ENCODE measurements at places on chromosomes 3 and 15.

GRCh38 chr3:188342991-188343732 lies 189.2 kb downstream of the LPP start:
- no peak for DNase-seq

GRCh38 chr3:12993517-12994356 lies 79.5 kb downstream of the IQSEC1 start:
- no peak for DNase-seq

DNA sequence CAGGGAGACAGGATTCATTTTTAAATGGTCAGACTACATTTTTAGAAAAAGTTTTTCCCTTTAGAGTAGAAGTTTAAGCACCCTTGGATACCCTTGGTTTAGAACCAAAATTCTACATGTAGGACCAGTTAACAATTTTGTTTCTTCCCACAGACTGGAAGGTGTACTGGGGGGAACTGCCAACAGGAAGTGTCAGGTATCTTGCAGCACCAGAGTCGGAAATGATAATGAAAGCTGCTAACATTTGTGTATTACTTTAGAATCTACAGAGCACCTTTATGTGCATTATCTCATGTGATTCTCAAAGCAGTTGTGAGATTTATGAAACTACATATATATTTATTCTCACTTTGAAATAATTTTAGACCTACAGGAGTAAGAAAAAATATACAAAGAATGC lies 21.5 kb downstream of the SPRED1 start:
- DNase-seq = no peak

DNA sequence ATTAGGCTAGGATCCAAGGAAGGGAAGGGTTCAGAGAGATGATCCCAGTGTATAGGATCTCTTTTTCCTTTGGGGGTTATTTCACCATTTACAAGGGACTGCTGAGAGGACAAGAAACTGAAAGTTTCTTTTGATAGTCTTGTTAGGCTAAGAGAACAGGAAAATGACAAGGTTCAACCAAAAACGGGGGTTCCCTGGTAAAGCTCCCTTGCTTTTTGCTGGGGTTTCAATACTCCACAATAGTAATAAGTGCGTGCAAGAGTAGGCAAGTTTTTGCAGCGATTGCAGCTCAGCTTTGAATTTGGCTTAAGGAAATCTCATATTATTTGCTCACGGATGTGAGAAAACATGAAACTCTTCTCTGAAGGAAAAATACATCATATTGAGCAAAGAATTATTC lies 18.8 kb upstream of the SUSD5 start:
- no peak for DNase-seq

DNA sequence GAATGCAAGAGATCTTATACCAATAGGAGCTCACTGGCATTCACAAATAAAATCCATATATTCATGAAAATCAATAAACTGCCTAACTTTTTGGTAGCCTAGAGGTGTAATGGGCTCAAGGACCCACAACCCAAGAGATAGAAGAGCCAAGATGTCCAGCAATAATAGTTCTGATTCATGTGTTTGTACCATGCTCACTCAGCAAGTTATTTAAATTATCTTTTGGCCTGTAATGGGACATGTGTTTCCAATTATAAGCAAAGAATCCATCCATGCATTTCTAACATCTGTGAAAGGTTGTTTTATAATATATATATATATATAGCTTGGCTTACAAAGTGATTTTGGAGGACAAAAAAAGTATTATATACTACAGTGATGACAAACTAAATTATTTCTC lies 29.7 kb upstream of the SHC4 start:
- no peak for DNase-seq

Measured in stimulated activated CD4-positive, alpha-beta T cell treated with anti-CD3 and anti-CD28 coated beads, Interleukin-4, amount 100 ng/mL, for 48 hours (primary cell).